ENCODE measurements at places on chromosomes 4 and X.

DNA sequence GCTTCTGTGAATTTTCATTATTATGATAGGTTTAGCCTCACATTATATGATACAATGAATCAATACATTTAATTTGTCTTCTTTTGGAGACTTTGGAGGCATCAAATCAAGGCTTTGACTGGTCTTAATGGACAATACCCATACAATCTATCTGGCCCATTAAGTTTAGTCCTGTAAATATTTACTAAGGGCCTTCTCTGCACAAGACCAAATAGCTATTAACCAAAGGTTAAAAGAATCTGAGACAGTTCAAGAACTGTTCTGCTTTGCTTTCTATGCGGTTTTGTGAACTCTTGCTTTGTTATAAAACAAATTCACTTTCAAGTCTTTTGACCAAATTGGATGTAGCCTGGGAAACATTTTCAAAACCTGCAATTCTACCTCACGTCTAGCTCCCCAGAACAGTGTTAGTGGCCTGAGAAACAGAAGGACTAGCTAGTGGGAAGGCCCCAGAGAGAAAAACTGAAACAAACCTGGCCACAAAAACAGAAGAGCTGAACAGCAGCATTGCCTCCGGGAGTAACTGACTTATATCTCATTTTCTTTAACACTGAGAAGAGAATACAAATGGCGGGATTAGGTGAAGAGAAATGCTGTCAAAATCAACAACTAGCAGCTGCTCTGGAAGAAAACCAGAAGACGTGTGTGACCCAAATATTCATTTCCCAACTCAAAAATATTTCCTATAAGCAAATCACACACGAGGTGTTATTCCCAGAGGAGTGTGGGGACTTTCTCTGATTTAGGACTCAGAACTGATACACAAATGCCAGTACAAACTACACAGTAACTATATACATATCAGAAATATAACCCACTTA, 548 bp downstream of the TLR1 start:
- DNase-seq, result peak; percentile 79

DNA sequence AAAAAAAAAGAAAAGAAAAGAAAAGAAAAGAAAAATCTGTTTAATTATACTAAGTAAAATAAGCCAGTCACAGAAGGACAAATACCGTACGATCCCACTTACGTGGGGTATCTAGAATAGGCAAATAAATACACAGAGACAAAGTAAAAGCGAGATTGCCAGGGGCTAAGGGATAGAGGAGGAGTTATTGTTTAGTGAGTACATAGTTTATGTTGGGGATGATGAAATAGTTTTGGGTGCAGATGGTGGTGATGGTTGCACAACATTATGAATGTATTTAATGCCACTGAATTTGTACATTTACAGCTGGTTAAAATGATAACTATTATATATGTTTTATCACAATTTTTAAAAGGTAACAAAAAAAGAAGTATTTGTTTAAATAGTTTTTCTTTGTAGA, 7.1 kb downstream of the CA5B start:
- no peak for DNase-seq

GRCh38 chr4:173293663-173294062, 40.5 kb downstream of the HMGB2 start:
- DNase-seq, result no peak

- no peak for DNase-seq
Measured at GRCh38 chr4:15194520-15194919, 192.2 kb downstream of the CPEB2 start.

DNA sequence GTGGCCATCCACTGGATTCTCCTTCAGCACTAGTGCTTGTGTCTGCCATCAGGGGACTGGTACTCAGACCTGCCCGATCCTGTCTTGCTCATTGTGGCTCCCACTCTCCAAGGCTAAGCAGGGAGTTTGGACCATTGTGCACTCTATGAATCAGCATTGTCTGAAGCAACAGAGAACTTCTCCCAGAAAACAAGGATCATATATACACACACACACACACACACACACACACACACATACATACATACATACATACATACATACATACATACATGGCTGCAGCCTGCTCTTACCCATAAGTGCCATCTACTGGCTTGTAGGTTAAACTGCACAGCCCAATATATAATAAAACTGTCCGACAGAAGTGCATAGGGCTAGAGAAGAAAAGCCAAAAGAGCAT, 345.3 kb upstream of the LCORL start:
- peak; percentile 32 for DNase-seq

DNA sequence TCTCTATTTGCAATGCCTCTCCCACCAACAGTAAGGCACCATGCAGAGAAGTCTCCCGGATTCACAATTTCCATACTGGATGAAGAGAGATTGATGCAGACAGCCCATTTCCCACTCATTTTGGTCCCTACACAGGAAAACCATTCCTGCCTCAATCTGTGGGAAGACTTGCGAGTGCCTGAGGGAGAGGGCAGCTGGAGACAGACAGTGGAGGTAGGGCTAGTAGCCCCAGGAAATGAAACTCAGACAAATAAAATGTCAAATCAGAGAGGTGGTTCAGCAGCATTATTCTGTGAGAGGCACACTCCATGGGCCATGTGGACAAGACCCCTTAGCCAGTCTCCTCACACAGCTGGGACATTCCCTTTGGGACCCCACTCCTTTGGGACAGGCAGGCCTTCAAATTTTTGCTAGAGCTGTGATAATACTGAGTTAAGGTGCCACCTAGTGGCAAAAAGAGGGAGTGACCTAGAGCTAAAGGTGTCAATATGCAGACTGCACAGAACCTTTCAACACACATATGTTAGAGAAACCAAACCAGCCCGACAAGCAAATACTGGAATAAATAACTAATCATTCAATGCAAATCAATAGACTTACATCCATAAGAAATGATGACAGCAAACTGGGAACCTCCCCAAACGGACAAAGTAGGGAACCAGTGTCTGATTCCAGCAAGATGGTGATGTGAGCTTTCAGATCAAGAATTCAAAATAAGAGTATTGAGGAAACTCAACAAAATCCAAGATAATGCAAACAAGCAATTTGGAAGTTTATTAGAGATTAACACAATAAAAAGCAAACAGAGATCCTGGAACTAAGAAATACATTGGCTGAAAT, 1865.3 kb upstream of the AGA start:
- DNase-seq, result peak; percentile 44

DNA sequence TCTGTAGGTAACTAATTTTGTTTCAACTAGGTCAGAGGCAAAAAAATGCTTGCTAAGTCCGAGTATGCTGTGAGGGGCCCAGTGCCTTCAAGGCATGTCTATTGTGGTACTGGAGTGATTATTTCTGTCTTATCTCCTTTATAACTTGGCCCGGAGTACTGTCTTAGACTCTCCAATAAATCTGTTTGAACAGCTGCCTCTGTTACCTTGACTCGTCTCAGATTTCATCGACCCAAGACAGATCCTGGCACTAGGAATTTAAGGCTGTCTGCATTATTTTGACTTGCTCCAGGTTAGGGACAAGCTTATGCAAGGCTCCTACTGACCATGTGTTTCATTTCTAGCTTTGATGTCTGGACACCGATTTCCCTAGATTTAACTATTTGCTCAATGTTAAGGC, 41.1 kb upstream of the NKAP start:
- DNase-seq, result no peak

GRCh38 chr4:67899096-67899495, 15.3 kb upstream of the TMPRSS11D start:
- no peak for DNase-seq

DNA sequence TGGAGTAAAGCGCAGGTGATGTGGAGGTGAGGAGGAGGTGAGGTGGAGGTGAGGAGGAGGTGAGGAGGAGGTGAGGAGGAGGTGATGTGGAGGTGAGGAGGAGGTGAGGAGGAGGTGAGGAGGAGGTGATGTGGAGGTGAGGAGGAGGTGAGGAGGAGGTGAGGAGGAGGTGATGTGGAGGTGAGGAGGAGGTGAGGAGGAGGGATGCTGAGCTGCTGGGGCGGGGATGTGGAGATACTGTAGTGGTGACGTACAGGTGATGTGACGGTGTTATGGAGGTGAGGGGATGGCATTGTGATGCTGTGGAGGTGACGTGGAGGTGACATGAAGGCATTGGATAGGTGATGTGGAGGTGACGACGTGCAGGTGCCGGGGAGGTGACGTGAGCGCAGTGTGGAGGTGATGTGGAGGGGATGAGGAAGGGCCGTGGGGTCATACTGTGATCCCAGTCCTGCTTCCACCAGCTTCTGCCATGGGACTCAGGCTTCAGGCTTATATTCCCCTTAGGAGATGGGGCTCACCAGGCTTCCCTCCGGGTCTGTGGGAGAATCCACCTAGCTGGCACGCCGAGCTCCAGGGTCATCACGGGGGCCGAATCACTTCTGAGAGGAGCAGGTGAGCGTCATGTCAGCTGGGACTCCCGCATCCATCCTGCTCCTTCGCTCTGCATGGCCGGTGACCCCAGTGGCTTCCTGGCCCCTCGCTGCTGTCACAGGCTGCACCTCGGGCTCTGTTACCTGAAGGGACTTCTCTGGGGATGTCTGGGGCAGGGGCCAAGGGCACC, 47.9 kb upstream of the GRPEL1 start:
- no peak for DNase-seq

- DNase-seq, result no peak
Measured at GRCh38 chr4:651884-652642, 22.0 kb downstream of the ATP5ME start.

GRCh38 chr4:107853444-107854355, 29.0 kb downstream of the SGMS2 start:
- no peak for DNase-seq

DNA sequence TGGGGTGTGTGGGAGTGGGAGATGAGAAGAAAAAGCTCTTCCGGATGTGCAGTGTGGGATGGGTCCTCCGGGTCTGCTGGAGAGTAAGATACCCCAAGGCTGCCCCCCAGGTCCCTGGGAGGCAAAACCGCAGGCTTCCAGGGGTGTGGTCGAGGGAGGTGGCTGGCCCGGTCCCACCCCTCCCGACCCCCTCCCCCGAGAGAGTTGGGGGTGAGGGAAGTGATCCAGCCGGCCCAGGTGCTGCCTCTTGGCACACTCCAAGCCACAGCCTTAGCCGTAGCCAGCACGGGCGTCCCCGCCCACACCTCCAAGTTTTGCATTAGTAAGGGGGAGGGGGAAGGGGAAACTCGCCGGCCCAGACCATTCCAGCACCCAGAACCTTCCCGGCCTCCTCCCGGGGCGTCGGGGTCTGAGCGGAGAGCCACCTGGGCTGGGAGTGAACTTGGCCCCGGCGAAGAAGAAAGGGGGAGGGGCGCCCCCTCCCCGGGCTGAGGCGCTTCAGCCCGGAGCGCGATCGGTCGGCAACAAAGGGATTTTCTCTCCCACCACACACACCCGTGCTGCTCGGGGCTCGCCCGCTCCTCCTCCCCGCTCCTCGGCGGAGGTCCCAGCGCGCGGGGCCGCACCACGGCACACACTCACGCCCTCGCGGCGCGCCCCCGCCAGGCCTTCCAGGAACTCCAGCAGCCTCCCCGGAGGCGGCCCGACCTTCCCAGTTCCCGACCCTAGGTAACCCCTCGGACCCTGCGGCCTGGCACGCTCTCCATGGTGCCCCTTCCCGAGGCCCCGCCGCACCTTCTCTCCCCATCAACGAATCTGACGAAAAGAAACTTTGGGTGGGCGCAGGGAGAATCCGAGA, 14.4 kb downstream of the BCOR start:
- no peak for DNase-seq

DNA sequence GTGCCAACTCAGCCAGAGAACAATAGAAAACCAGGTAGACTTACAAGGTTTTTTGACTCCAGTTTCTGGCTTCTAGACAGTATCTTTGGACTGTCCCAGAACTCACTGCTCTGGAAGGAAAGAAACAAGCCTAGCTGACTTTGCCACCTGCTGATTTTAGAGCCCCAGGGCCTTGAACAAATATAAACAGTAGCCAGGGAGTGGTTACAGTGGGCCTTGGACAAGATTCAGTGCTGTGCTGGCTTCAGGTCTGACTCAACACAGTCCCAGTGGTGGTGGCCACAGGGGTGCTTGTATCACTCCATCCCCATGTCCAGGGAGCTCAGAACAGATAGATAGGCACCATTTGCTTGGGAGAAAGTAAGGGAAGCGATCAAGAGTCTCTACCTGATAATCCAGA, 694.1 kb upstream of the ADGRL3 start:
- DNase-seq, result no peak

DNA sequence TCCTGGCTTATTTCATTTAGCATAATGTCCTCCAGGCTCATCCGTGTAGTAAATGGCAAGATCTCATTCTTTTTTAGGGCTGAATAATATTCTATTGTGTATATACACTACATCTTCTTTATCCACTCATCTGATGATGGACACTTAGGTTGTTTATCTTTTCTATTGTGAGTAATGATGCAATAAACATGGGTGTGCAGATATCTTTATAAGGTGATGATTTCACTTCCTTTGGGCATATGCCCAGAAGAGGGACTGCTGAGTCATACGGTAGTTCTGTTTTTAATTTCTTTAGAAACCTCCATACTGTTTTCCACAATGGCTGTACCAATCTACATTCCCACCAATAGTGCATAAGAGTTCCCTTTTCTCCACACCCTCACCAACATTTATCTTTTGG, 317.6 kb upstream of the CNKSR2 start:
- DNase-seq, result peak; percentile 3

- DNase-seq, result no peak
Measured at GRCh38 chr4:142493255-142494110, 352.6 kb downstream of the INPP4B start.

DNA sequence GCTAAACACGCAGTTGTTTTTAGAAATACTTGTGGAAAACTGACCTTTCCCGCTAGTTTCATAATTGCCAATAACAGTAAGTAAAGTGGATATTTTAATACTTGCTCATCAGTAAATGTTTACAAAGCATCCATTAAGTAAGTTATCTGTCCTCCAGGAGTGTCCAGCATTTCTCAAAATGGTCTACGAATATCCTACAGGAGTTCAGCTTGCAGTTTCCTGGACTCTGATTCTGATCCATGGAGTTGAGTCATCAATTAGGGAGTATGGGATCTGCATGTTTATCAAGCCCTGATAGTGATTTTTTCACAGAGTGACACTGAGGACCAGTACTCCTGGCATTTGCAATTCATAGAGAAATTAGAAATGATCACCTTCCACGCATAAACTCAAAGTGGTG, 325.2 kb upstream of the AADAT start:
- no peak for DNase-seq

Data from activated CD4-positive, alpha-beta T cell treated with anti-CD3 and anti-CD28 coated beads, Interleukin-2, amount 50 U/mL, for 16 hours (primary cell).